ENCODE measurements at places on chromosomes 2 and 18.

GRCh38 chr2:100451734-100452133 is 18.5 kb upstream of the NMS start:
- no peak for DNase-seq

GRCh38 chr2:180040146-180040925 is 33.2 kb upstream of the CWC22 start:
- no peak for DNase-seq

- DNase-seq, result no peak
Measured at GRCh38 chr2:235358981-235359471, 134.8 kb upstream of the AGAP1 start.

DNA sequence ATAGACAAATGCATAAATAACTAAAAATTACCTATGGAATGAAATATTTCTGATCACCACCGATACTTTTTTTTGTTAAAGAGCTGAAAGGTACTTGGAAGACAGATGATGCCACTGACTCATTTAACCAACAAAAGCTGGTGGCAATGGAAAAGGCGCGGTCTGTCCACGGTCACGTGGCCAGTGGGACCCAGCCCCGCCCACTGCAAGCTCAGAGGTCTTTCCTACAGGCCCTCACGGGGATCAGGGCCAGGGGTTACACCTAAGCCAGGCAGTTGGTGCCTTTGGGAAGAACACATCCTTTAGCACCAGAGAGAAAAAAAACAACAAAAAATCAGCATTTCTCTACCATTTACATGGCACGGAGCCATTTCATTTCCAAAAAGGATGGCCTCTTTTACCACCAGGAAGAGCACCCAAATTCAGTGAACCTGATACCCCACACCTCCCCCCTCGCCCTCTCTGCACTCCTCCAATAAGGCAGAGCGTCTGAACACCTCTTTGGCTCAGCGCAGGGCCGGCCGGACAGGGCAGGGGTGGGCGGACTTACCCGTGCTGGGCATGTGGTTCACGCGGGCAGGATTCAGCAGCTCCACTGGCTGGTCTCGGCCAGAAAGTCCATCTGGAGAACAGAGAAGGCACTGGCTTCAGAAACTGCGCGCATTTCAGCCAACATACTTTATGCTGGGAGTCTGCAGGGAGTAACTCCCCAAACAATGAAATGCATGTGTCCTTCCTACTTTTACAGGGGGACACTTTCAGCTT is 164.6 kb downstream of the HDAC4 start:
- no peak for DNase-seq

DNA sequence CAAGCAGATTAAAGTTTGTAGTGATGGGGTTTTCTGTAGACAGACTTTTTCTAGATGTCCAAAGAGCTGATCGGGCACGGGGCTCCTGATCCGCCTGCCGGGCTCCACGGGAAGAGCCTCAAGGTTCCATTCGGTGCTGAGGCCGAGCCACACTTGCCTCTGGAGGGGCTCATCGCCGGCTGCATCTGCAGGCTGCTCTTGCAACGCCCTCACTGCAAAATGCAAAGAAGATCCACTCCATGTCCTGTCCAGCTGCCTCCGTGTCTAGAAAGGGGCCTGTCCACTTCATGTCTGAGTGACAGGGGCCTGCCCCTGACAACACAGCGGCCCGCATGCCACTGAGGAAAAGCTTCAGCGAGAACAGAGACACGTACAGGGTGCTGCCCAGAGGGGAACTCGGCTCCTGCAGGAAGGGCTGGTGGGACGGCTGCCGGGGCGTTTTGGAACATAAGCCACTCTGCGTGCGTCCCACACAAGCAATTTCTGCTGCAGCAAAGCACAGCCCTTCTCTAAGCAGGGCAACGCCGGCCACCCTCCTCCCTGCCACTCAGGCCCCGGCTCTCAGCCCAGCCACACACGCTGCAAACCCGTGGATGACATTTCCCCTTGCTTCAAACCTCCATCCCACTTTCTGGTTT is 53.6 kb upstream of the CTDP1 start:
- DNase-seq, result no peak
